ENCODE measurements at places on chromosomes 3 and 15. TPM values are rescaled to one million over a fixed set of nuclear protein-coding genes. Genes with fewer than 3 reads are reported as not detected.
A peak's percentile ranks its signal among the peaks of the same experiment; 100 is the strongest.

GRCh38 chr3:18080198-18080689 is 337.8 kb upstream of the TBC1D5 start:
- no peak for DNase-seq
- H3K27ac ChIP-seq, result no peak overlapping the region
- no peaks in the 10 kb centered on the region for H3K36me3 ChIP-seq

DNA sequence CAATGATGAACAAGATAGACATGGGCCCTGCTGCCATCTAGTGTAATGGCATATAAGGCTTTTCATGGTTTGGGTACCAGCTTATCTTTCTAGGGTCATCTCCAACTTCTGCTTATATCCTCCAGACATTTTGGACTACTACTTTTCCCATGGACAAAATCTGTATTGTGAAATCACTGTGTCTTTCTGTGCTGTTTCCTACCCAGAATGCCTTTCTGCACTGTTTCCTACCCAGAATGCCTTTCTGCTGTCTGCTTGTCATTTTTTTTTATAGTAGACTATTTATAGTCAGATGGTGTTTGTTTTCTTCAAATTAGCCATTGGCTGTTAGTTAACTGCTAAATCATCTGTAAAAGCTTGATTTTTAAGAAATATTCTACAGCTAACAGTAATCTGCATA is 20.1 kb downstream of the VPS8 start:
- H3K27me3 ChIP-seq, result no peaks in the 10 kb centered on the region
- no peaks in the 10 kb centered on the region for H3K4me1 ChIP-seq
- H3K27ac ChIP-seq, result no peak overlapping the region

DNA sequence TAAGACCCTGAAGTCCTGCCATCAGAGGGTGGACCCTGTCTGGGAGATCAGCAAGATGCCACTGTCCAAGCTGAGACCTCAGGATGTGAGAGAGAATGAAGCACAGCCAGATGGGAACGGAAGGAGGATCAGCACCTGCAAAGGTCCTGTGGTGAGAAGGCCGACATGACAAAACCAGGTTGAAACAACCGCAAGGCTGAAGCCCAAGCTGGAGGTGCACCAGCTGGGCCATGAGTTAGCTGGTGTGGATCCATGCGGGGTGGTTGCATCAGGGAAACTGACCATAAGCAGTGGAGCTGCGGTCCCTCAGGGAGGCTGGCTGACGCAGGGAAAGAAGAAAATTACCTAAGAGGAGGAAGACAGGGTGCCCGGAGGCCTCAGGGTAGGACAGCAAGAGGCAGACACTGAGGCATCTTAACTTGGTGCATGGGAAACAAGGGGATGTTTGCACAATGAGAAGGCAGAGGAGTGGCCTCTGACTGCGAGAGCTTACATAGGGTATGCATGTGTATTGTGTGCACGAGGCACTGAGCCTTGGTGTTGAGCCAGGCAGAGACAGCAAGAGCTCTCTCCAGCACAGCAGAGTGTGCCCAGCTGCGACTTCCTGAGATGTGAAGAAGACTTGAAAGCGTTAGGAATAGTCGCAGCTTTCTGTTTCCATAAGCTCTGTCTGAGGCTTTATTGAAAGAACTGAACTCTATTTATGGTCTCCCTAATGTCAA is 497.7 kb downstream of the OCA2 start:
- no peak overlapping the region for H3K27ac ChIP-seq
- H3K36me3 ChIP-seq, result no peaks in the 10 kb centered on the region
- no peaks in the 10 kb centered on the region for H3K27me3 ChIP-seq
- no peak overlapping the region for H3K4me3 ChIP-seq
- no peaks in the 10 kb centered on the region for H3K4me1 ChIP-seq
- DNase-seq, result no peak

- DNase-seq, result no peak
- H3K27ac ChIP-seq, result no peak overlapping the region
- H3K36me3 ChIP-seq, result no peaks in the 10 kb centered on the region
- H3K4me1 ChIP-seq, result no peaks in the 10 kb centered on the region
These were observed 46.2 kb upstream of the VILL start for GRCh38 chr3:37944391-37944842.

GRCh38 chr15:81303244-81304225 is 20.4 kb downstream of the STARD5 start:
- peak; percentile 62 for DNase-seq
- H3K27me3 ChIP-seq, result no peaks in the 10 kb centered on the region
- peaks cover 90% of the 10 kb centered on the region for H3K36me3 ChIP-seq
- H3K4me3 ChIP-seq, result peak overlapping the region; percentile 85
- H3K4me1 ChIP-seq, result peaks cover 69% of the 10 kb centered on the region
- H3K27ac ChIP-seq, result no peak overlapping the region

- no peaks in the 10 kb centered on the region for H3K4me1 ChIP-seq
- no peak overlapping the region for H3K27ac ChIP-seq
- H3K4me3 ChIP-seq, result no peak overlapping the region
- H3K27me3 ChIP-seq, result no peaks in the 10 kb centered on the region
- no peak for DNase-seq
These were observed 61.6 kb downstream of the DCBLD2 start for GRCh38 chr3:98839846-98840245.

DNA sequence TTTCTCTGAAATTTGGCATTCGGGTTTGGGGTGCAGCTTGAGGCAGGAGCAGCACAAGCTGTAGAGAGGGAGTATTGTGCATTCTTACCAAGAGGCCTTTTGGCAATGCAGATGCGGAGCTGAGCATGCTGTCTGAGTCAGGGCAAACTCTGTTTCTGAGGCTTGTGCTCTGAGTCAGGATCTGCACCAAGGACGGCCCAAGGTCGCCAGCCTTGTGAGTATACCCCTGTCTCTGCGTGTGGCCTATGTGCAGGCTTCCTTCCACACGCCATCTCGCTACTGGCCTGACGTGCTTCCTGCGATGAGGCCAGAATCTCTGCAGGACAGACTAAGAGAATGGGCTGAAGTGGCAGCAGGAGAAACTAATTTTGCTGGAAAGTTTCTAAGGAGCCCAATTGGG is 83.8 kb upstream of the ROPN1 start:
- H3K4me3 ChIP-seq, result no peak overlapping the region
- no peak for DNase-seq
- no peak overlapping the region for H3K27ac ChIP-seq
- H3K36me3 ChIP-seq, result no peaks in the 10 kb centered on the region

Gene GPR149
- not detected for total RNA-seq

GRCh38 chr15:71425388-71425787 is 310.1 kb downstream of the THSD4 start:
- H3K27ac ChIP-seq, result no peak overlapping the region
- no peaks in the 10 kb centered on the region for H3K27me3 ChIP-seq
- no peak for DNase-seq
- H3K36me3 ChIP-seq, result no peaks in the 10 kb centered on the region
- H3K4me3 ChIP-seq, result no peak overlapping the region
- H3K4me1 ChIP-seq, result no peaks in the 10 kb centered on the region

Gene ADCY5
- total RNA-seq, result 0.16 TPM

Gene AHSG
- not detected for total RNA-seq

- no peak overlapping the region for H3K27ac ChIP-seq
- no peaks in the 10 kb centered on the region for H3K27me3 ChIP-seq
- H3K36me3 ChIP-seq, result no peaks in the 10 kb centered on the region
- H3K4me3 ChIP-seq, result no peak overlapping the region
- no peak for DNase-seq
These were observed 130.4 kb downstream of the ZNF385D start for GRCh38 chr3:21620511-21621155.

DNA sequence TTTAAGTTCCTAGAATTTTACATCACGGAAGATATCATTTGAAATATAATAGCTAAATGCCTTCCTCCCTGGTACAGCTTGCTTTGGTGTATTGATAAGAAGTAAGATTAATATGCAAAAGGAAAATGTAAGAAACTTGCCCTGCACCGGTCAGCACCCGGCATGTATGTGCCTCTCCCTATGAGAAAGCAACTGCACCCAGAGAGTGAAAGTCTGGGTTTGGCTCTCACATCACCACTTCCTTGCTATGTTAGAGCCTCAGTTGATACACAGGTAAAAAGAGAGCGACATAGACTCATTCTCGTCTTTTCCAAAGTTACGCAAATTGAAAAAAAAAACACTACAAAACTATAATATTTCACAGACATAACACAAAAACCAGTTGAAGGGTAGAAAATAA is 96.7 kb downstream of the FOXP1 start:
- peak overlapping the region; percentile 37 for H3K4me3 ChIP-seq
- peaks cover 98% of the 10 kb centered on the region for H3K4me1 ChIP-seq
- no peak for DNase-seq
- no peak overlapping the region for H3K27ac ChIP-seq
- no peaks in the 10 kb centered on the region for H3K27me3 ChIP-seq
- peaks cover under 1% of the 10 kb centered on the region for H3K36me3 ChIP-seq

- H3K4me3 ChIP-seq, result no peak overlapping the region
- H3K27me3 ChIP-seq, result no peaks in the 10 kb centered on the region
- H3K27ac ChIP-seq, result no peak overlapping the region
- no peak for DNase-seq
These were observed 13.5 kb downstream of the MCCC1 start for GRCh38 chr3:183085634-183086390.

DNA sequence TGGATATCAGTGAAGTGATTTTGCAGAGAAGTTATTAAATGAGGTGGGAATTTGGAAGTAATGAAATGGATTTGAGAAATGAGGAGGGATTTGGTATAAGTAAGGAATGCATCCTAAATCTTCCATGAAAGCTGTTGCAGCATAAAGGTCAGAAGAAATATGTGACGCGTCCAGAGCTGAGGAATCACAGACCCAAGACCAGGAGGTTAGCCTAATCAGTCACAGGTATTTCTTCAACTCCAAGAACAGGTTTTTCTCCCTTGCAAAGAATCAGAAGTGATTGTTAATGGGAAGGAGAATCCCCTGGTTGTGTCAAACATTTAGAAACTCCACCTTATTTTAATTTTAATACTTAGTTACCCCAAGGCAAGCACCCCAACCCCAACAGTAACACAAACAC is 253.2 kb downstream of the MEX3B start:
- H3K27ac ChIP-seq, result no peak overlapping the region
- H3K4me1 ChIP-seq, result no peaks in the 10 kb centered on the region
- DNase-seq, result no peak
- H3K36me3 ChIP-seq, result no peaks in the 10 kb centered on the region

- peaks cover 26% of the 10 kb centered on the region for H3K4me1 ChIP-seq
- no peaks in the 10 kb centered on the region for H3K36me3 ChIP-seq
- H3K27ac ChIP-seq, result peak overlapping the region; percentile 66
These were observed 639 bp downstream of the FOXP1 start for GRCh38 chr3:71582612-71583565.

DNA sequence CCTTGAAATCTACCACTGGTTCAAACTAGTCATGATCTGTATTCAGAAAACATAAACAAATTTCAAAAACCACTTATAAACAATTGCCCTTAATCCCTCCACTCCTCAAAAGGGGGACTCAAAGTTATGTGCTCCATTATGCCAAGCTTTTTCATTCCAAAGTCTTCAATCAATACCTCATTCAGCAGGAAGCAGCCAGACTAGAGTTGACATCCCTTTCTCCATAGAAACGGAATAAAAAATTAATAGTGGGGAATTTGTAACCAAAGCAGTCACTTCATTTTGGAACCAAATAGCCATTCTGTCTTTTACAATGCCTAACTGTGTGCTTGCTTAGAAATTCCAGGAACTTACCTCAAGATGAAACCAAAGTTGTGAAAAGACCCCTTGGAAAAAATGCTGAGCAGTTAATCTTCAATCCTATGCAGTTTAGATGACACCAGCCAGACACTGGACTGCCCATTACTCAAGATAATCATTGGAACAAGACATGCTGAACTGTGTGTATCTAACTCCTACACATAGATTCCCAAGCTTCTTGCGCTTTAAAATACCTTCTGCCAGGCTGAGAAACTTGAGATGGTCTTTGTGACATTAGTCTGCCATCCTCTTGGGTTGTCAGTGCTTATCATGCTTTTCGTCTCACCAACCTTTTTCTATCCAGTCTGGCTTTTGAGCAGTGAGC is 406.2 kb downstream of the PLOD2 start:
- no peaks in the 10 kb centered on the region for H3K27me3 ChIP-seq
- DNase-seq, result no peak
- no peak overlapping the region for H3K27ac ChIP-seq

All from CD8-positive, alpha-beta memory T cell (primary cell).